ENCODE measurements at places on chromosomes 16 and 17.

GRCh38 chr16:54080524-54081008 is 206.0 kb downstream of the IRX3 start:
- no peak for DNase-seq

DNA sequence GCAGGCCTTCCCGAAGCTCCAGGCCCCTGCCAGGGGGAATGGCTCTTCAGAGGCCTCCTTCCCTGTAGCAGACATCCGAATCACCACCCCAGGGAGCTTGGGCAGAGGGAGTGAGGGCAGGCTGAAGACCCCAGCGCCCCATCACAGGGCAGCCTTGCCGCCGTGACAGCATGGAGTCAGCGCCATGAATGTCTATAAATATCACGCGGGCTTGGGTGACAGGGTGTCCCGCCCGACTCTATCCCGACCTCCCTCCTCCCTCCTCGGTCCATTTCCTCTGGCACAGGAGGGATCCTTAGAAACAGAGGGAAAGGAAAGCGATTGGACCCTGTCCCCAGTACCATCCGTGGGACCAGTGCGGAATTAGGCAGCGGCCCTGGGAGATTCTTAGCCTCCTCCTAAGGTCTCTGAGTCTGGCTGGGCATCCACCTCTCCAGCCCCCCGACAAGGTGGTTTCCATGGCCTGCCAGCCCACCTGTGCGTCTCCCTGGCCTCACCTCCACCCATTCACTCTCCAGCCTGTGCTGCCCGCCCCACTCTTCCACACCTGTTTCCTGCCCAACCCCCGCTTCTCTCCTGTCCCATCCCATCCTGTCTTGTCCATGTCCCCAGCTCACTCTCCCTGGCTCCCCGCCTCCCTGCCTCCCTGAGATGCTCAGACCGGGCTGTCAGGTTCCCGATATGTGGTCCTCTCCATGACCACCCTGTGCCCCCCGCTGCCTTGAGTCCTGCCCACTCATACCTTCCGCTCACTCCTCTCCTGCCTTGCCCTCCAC is 5.1 kb downstream of the ATP2A1 start:
- DNase-seq = no peak

DNA sequence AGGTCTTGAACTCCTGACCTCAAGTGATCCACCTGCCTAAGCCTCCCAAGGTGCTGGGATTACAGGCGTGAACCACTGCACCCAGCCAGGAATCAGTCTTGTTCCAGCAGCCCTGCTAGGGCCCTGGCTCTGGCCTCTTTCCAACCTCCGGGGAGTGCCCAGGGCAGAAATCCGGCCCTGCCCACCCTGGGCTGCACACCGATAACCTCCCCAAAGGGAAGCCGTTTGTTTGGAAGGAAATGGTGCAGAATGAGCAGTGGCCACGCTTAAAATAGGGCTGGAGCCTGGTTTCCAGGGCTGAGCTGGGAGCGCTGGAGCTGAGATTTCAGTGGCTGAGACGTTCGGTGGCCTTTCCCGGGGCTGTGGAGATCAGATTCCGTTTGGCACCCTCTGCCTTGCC is 17.8 kb upstream of the EMP2 start:
- DNase-seq = no peak

GRCh38 chr17:57810721-57811637 is 38.9 kb downstream of the MRPS23 start:
- DNase-seq = peak; percentile 52

DNA sequence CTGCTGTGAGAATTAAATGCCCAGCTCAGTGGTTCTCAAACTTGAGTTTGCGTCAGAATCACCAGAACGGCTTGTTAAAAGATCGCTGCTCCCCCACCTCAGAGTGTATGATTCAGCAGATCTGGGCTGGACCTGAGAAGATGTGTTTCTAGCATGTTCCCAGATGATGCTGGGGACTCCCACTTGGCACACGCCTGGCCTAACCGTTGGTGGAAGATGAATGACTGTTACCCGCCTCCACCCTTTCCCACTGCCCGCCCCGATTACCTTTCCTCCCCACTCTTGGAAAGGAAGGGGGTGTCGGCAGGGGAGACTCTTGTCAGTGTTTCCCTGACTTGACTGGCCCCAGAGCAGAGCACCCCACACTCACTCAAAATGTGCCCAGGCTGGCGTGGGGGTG is 29.3 kb upstream of the ABCC3 start:
- no peak for DNase-seq

DNA sequence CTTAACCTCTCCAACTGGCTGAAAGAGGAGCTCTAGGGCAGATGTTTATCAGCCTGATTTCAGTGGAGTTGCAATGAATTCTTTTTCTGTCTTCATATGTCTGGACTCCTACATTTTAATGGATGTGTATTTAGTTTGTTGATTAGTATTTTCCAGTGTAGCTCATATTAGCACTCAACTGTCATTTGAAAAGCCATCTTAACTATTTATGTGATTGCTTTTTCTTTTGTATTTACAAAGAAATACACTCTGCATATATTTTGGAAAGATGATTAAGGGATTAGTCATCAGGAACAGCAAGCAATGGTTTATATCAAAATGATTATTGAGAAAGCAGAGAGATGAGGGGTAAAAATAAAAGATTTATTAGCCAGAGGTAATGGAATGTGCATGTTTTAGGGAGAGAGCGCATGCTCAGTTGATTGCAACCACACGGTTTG is 71.1 kb downstream of the WWOX start:
- DNase-seq = no peak

DNA sequence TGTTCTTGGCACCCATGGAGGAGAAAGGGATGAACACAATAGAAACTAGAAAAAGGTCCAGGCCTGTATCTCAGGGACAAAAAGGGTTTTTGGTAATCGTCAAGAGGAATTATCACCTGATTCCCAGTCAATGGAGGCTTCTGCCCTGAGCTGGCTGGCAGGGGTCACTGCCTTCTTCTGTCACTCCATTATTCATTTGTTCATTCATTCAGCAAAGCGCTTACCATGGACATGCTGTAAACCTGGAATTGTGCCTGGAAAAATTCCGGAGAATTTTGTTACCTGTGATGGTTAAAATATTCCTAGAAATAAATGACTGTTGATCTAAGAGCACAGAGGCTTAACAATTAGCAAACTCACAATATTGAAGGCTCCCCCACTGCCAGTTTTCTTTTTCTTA is 212.3 kb downstream of the SHISA9 start:
- no peak for DNase-seq

GRCh38 chr17:63623786-63624530 is 1.7 kb downstream of the MAP3K3 start:
- no peak for DNase-seq

DNA sequence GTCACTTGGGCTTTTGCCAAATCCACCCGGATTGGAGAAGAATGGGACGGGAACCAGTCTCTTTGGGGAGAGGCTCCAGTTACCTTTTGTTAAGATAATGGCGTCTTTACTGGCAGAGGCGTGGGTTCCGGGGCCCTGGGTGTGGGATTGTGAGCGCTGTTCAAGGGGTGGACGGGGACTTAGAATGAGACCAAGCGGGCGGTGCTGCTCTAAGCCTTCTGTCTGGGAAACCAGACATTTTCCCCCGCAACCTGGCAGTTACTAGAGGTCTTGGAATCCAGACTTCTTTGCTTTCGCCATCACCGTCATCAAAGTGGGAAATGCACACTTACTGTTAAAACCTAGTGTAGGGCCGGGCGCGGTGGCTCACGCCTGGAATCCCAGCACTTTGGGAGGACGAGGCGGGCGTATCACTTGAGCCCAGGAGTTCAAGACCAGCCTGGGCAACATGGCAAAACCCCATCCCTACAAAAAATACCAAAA is 706 bp downstream of the TEN1 start:
- no peak for DNase-seq

DNA sequence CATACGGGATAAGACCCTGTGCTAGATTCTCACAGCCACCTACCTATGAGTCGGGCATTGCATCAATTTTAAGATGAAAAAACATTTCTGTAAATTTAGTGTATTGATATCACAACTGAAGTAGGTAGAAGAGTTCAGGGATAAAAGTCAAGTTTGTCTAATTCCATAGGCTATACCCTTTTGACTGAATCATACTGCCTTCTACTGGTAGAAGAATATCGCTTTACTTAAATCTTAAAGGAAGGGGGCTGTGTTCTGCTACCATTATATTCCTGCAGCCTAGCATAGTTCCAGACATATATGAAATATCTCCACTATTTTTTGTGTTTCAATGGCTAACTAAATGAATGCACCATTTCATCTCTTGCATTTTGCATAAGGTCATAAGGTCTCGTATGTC is 1128.6 kb downstream of the CDH8 start:
- no peak for DNase-seq

DNA sequence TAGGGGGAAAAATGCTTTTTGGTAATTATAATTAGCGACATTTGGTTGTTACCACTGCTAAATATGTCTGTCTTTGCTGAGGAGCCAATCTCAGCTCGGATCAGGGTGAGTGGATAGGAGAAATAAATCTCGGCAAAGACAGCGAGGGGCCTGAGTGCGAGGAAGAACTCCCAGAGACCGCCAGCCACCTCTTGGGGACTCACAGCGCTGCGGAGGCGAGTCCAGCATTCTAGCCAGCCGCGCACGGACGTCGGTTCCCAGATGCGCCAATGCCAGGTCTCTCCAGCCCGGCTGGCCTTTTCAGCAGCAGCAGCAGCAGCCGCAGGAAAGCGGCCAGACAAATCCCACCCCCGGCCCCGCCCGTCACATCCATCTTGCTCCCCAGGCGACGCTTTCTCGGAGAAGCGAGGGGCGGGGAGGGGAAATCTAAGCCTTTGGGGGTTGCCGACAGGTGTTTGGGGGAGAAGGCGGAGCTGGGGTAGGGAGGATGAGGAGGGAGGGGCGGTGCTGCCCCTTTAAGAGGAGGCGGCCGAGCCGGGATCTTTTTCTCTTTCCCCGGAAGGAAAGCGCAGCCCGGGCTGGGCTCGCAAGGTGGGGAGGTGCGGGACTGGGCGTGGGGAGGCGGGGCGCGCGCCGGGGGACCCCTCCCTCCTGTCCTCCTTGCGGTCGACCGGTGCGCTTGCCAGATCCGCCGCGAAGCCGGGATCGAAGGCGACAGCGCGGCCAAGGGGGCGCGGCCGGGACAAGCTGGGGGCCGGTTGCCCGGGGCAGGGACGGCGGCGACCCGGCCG is at the start of gene ITGA3:
TSS of gene ITGA3 (plus strand) at position 685 of the 791 bp plus-strand sequence. CDS start 330 bp downstream, outside the sequence.
- DNase-seq = no peak

DNA sequence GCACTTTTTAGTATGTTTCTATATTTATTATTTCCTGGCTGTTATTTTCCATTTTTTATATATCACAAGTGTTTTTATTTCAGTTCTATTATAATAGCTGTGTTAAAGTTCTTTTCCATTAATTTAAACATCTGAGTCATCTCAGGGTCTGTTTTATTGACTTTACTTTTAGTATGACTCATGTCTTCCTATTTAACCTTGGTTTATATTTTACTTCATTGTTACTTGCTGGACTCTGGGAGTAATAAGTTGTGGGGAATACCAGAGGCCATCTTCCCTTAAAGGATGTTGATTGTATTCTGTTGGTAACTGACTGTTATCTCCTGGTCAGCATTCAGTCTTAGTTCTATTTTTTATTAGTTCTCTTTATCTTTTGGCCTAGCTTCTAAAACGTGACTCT is 1508.2 kb downstream of the CDH11 start:
- DNase-seq = peak; percentile 19

- no peak for DNase-seq
Measured at GRCh38 chr16:57571098-57571497, 28.7 kb downstream of the ADGRG5 start.

- DNase-seq = peak; percentile 54
Measured at GRCh38 chr17:31373150-31374093, 18.1 kb upstream of the RAB11FIP4 start.

GRCh38 chr16:84839054-84839453 is 19.3 kb downstream of the CRISPLD2 start:
- DNase-seq = no peak

GRCh38 chr17:71217769-71218168 is 903.1 kb upstream of the SOX9 start:
- no peak for DNase-seq

- DNase-seq = no peak
Measured at GRCh38 chr17:49514071-49514721, 19.1 kb downstream of the NGFR start.

DNA sequence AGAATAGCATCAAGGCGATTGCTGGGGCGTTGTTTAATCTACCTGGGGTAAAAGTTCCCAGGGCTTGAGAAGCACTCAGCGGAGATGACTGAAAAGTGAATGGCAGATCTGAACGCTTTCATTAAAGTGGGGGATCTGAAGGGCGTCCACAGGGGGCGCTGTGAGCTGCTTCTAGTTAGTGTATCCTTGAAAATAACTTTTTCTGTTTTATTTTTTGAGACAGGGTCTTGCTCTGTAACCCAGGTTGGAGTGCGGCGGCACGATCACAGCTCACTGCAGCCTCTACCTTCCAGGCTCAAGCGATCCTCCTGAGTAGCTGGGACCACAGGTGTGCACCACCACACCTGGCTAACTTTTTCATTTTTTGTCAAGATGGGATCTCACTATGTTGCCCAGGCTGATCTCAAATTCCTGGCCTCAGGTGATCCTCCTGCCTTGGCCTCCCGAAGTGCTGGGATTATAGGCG is 360.4 kb downstream of the SEC14L1 start:
- no peak for DNase-seq

DNA sequence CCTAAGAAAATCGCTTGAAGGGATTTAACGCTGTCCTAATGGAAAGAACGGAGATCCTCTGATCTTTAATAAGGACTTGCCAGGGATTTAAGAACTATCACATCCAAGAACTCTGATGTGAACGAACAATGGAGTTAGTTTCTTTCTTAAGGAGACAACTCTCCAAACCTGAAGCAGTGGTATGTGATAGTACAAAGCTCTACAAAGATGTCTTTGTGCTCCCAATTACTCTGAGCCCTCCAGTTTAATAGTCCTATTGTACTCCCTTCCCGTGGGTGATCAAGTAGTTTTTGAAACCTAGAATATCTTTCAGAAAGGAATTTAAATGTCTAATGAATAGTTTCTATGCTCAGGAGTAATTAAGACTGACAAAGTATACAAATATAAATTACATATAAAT is 123.8 kb downstream of the FTO start:
- DNase-seq = no peak

DNA sequence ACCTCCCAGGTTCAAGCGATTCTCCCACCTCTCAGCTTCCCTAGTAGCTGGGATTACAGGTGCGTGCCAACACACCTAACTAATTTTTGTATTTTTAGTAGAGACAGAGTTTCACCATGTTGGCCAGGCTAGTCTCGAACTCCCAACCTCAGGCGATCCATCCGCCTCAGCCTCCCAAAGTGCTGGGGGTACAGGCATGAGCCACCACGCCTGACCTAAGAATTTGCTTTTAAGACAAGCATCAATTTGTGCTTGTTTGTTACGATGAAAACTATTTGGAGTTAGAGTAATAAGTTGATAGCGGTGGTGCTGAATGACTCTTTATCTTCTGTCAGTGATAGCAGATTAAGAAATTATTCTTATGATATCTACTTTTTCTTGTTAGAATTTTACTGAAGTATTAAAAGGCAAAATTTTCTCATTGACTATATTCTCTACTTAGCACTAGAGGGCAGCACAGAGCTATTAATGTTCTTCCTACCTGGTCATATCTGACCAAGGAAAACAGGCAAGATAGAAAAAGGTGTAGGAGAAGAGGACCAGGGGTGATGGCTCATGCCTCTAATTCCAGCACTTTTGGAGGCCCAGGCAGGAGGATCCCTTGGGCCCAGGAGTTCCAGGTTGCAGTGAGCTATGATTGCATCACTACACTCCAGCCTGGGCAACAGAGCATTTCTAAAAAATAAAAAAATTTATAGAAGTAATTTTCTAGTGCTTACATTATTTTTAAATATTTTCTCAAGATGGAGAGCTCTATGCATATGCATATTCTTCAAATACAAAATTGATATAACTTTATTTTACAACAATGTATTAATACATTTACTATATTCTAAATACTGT is 24.5 kb downstream of the STXBP4 start:
- DNase-seq = peak; percentile 10

Data from HFF-Myc (cell line).